ENCODE measurements at places on chromosomes 3 and 15. TPM values are rescaled to one million over a fixed set of nuclear protein-coding genes. Genes with fewer than 3 reads are reported as not detected.

TJP1 gene
- total RNA-seq: 33.7 TPM

TM4SF4 gene
- not detected for total RNA-seq

HTD2 gene
- 4.0 TPM for total RNA-seq

CYP1A2 gene
- not detected for total RNA-seq

EHD4 gene
- 15.5 TPM for total RNA-seq

BCHE gene
- 2.4 TPM for total RNA-seq

APPL1 gene
- 16.4 TPM for total RNA-seq

CCRL2 gene
- 3.6 TPM for total RNA-seq

FOXB1 gene
- total RNA-seq: not detected

GREM1 gene
- under 0.01 TPM for total RNA-seq

GOLGA8R gene
- 1.8 TPM for total RNA-seq
